ENCODE measurements at places on chromosomes 7 and 10.
A peak's percentile ranks its signal among the peaks of the same experiment; 100 is the strongest.

DNA sequence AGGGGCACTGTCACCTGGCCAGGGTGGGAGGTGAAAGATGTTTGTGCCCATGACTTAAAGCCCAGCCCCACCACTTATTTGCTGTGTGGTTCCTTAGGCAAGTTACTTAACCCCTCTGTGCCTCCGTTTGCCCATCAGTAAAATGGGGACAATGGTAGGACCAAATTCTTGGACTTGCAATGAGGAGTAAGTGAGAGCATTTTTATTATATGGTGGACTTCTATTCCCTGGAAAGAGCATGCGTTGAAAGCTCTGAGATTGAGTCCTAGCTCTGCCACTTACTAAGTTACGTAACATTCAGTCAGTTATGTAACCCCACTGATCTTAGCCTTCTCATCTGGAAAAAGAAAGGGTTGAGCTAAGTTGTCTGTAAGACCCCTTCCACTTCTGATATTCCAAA lies 18.8 kb downstream of the VSIR start:
- no peak for DNase-seq

DNA sequence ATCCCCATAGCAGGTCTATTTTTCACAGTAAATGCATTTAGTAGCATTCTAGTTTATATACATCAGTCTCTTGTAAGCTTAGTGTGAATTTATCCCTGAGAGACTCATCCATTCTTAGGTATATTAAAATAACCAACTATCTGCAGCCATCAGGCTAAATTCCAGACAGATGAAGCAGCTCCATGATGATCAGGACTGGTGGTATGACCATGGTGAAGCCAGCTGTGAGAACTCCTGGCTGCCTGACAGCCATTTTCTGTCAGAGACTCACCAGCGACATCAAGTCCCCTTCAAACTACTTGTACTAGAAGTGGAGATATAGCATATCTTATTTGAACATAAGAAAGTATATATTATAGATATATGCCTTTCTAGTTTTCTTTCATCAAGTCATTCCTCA lies 70.3 kb upstream of the GSDME start:
- DNase-seq = no peak

DNA sequence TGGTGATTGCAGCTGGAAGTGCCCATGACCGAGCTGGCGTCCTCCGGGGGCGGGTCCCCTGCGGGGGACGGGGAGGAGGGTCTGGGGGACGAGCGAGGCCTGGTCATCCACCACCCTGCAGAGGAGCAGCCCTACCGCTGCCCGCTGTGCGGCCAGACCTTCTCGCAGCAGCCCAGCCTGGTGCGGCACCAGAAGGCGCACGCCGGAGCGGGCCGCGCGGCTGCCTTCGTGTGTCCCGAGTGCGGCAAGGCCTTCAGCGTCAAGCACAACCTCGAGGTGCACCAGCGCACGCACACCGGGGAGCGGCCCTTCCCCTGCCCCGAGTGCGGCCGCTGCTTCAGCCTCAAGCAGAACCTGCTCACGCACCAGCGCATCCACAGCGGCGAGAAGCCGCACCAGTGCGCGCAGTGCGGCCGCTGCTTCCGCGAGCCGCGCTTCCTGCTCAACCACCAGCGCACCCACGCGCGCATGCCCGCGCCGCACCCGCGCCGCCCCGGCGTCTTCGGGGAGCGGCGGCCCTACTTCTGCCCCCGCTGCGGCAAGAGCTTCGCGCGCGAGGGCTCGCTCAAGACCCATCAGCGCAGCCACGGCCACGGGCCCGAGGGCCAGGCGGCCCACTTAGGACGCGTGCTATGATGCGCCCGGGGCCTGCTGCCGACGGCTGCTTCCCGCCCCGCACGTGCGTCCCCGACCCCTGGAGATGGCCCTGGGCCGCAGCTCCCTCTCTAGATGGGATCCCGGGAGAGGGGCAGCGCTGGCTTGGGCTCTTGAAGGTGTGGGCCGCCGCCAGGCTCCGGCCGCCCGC lies 28.7 kb downstream of the ZNF775 start:
- no peak for DNase-seq

DNA sequence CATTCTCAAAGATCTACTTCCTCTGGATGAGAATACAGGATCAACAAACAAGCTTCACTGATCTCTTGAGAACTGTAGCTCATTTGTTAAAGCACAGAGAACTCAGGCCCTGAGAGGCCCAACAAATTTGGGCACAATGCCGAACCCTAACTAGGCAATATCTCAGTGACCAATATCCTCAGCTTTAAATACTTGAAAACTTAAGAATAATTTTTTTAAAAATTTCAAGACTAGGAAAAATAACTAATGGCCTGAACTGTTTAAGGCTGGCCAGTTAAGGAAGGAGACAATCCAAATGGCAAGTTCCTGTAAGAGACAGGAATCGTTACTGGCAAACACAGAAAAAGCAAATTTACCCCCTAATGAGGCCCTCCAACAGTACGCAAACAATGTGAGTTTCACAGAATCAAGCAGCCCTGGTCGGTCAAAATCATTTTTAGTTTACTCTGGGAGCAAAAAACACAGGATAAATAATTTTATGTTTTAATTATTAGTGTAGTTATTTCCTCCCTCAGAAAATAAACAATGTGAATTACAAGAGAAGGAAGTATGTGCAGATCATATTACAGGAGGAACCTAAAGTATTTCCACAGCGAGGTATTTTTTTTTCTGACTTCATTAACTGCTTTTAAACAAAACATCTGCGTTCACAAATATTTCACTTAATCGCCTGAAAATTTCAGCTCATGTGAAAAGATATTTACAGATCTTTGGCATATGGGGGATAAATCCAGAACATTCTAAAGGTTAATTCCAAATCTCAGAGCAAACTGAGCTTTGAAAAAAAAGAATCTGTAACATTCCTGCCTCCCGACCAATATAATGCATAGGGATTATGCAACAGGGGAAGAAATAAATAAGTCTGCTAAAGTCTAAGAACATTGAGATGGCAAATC lies 39.5 kb downstream of the NT5C2 start:
- DNase-seq = no peak

DNA sequence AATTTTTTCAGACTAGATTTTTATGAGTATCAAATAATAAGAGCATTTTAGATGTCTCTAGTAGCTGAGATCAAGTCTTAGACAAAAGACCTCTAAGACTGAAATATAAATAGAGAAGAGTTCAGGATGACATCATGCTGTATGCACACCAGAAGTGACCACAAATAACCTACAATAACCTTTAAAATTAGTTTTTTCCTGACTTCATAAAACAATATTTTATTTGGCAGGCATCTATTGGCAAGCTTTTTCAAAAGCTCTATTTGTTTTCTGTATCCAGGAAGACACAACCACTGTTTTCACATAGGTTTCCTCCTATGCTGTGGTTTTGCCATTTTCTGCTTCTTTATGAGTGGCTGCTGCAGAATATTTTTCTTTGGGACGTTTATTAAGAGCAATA lies 359.1 kb downstream of the CRPPA start:
- no peak for DNase-seq

DNA sequence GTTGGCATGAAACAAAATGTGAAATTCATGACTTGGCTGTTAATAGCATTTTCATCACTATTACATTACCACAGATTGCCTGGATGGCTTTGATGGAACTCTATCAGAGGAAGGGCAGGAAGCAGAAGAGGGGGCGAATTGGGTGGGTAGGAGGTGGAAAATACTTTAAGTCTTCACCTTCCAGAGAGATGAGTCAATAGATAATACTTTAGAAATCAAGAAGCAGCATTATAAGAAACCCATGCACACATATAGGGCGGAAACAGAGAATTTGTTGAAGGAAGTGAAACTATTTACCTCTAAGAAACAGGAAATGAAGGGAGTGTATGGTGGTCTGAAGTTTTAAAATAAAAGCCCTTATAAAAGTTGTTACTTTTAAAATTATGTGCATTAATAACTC lies 152.1 kb upstream of the TARP start:
- no peak for DNase-seq

GRCh38 chr7:8389593-8390261 lies 43.7 kb upstream of the NXPH1 start:
- DNase-seq = no peak

DNA sequence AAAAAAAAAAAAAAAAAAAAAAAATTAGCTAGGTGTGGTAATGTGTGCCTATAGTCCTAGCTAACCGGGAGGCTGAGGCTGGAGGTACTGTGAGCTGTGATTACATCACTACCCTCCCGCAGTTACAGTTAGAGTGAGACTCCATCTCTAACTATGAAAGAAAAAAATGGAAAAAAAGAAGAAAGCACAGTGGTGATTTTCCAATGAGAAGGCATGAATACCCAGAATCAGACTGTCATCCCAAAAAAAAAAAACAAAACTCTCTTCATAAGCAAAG lies 269.9 kb upstream of the MKLN1 start:
- no peak for DNase-seq

DNA sequence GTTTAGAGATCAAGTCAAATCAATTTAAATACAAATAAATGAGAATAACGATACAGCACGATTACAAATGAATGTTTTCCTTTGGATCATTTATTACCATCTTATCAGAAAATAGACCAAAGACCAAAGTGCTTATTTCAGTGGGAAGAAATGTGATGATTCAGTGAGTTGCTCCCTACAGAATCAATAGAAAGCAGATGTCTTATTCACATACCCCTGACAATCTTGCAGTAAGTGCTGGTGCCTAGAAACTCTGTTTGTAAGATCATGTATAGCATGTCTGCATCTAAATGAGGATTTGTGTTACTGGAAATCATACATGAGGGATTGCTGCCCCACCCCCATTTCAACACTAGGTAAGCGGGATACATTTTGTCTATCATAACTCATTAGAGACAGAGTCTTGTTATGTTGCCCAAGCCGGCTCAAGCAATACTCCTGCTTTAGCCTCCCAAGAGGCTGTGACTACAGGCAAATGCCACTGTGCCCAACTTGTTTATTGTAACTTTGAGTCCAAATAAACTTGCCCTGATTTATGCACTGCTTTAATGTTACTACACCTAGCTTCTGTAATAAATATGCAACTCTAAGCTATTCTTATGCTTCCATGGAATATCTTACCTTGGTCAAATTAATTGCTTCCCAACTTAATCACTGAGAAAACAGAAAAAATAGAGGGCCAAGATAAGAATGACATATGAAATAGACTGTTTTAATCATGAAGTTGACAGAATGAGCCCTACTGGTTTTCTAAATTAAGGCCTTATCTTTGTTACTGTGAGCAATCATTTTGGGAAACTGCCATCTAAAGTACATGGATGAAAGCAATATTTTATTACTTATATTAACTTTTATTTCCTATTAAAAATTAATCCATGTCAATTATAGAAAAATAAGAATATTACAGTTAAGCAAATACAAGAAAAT lies 82.5 kb downstream of the AHR start:
- no peak for DNase-seq

DNA sequence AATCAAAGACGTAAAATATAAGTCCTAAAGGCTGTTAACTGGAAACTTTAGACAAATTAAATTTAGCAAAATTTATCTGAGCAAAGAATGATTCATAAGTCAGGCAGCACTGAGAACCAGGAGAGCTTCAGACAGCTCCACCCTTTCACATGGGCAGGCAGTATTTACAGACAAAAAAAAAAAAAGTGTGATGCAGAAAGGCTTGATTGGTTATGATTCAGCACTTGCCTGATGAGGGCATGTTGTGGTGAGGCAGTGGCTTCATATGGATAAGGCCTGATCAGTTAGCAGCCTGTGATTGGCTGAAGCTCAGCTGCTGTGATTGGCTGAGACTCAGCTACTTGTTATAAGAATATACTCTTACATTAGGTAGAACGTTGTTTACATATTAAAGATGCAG lies 495.4 kb upstream of the POM121L12 start:
- DNase-seq = no peak

DNA sequence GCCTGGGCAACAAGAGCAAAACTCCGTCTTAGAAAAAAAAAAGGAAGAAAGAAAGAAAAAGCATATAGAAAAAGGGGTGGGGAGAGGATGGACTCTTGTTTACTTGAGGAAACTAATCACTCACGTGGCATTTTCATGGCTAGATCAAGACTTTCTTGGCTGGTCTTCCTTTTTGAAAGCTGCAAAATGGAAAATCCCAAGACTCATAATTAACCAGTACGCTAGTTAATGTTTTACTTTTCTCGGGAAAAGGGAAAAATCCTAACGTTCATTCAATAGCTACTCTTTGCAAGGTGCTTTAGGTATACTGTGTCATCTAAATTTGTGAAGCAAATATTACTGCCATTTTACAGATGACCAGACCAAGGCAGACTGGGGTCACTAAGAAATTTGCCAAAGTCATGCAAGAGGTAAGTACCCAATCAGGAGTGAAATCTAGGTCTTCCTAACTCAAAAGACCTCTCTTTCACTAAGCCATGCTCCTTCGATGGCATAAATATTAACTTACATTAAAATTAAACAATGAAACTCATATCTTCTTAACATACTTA lies 24.4 kb downstream of the NAPEPLD start:
- DNase-seq = no peak

DNA sequence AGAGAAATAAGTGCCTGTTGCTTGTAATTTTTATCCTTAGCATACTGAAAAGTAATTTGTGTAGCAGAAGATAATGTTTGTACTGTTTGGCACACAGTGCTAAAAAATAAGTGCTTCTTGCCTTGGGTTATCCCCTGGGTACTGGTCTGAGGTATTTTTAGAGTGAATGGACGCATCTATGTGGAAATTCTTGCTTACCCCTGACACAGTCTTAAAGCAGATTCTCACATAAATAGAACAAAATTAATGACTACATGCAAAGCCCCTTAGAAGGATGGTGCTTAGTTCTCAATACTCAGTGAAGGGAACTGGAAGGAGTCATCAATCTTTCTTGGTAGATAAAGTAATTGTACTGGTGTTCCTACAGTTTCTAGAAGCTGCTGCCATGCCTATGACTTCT lies 548.6 kb downstream of the ARL4A start:
- DNase-seq = no peak

GRCh38 chr10:78065611-78066010 lies 31.9 kb downstream of the RPS24 start:
- DNase-seq = no peak

- DNase-seq = no peak
These were observed 53.8 kb downstream of the ARL5B start for GRCh38 chr10:18713077-18713476.

- no peak for DNase-seq
These were observed 65.6 kb downstream of the NOD1 start for GRCh38 chr7:30412782-30413504.

- DNase-seq = no peak
These were observed 17.6 kb downstream of the TCAF1 start for GRCh38 chr7:143884241-143884968.

DNA sequence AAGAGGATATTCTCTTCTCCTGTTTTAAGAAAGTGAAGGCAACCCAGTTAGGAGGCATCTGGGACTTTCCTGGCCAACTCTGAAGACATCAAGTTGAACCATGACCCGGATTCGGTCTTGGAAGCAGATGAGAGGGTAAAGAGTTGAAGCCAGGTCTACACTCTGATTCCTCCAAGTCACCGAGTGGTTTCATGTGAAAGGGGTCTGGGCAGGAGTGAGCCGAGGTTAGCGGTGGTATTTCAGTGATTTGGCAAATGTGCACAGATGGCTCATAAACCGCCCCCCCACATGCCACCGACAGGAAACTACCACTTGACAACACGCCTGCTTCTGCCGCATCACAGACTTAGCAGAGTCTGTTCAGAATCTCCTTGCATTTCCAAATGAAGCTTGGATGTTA lies 11.4 kb upstream of the REPIN1 start:
- DNase-seq = peak; percentile 37

All from stimulated activated CD4-positive, alpha-beta T cell treated with anti-CD3 and anti-CD28 coated beads, Interleukin-1b, Interleukin-23, amount 100 ng/mL, for 1 hour (primary cell).